ENCODE measurements at places on chromosomes 16 and 17.

GRCh38 chr17:40341808-40342503 is 22.6 kb downstream of the GJD3 start:
- no peak for DNase-seq

GRCh38 chr17:81513372-81513752 is 763 bp upstream of the ACTG1 start:
- DNase-seq, result no peak

GRCh38 chr16:49658531-49658930 is 197.4 kb downstream of the ZNF423 start:
- no peak for DNase-seq

GRCh38 chr17:77478899-77479298 is 338.1 kb downstream of the SEC14L1 start:
- no peak for DNase-seq

DNA sequence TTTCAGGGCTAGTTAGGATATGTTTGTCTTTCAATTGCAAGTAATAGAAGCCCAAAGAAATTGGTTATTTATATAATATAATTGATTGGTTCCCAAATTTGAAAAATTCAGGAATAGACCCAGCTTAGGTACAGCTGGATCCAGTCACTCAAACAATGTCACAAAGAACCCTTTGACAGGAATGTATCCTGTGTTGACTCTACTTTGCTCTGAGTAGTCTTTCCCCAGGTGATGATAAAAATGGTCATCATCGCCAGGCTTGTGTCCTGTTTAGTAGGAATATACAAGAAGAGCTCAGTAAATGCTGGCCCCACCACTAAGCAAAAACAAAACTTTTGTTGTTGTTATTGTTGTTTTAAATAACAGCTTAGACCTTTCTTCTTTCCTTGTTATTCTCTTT is 35.0 kb downstream of the MAPT start:
- no peak for DNase-seq

- no peak for DNase-seq
Observed at GRCh38 chr16:67648088-67648763, 3.3 kb downstream of the CARMIL2 start.

DNA sequence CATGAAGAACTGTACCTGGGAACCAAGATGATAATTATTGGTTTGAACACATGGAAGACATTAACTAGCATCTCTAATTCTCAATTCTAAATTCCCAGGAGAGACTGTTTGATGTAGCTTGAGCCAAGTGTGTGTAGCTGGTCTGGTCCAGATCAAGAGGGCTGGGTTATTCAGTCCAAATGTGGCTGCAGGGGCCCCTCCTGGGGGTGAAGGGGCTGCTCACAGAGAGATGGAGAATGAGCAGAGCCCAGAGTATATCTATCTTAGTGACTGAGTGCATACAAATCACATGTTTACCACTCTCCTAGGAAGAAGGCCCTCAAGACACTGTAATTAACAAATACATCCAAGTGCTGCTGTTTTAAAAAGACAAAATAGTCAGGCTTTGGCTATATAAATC is 50.4 kb downstream of the HS3ST2 start:
- DNase-seq, result no peak

- no peak for DNase-seq
Observed at GRCh38 chr17:28497931-28498330, 8.2 kb upstream of the FOXN1 start.

DNA sequence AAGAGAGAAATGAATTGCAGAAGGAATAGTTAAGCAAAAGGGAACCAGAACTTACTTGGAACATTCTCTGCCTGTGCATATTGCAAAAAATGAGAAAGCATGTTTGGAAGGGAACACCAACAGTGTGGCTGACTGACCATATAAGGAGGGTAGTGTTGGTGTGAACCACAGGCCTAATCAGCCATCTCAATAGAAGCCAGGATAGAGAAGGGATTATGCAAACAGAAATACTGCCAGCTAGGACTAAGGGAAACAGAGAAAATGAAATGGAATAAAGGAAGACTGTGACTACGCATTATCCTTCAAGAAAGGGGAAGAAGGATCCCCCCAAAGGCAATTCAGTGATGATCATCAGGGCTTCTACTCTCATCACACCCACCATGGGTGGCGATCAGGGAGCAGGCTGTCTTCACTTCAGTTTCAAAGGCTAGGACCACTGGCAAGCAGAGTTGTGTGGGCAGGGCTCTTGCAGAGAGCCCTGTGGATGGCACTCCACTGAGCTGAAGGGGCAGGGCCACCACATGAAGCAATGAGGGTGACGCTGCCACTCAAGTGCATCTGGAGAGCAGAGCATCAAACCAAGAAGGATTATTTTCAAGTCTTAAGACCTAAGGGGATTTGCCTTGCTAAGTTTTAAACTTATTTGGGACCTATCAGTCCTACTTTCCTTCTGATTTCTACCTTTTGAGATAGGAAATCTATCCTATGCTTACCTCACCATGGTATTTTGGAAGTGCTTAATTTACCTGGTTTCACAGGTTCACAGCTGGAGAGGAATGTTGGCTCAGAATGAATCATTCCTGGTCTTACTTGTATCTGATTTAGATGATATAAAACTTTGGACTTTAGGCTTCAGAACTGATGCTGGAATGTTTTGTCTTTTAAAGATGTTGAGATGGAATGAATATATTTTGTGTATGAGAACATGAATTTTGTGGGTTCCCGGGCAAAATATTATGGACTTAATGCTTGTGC is 140.5 kb downstream of the SSH2 start:
- no peak for DNase-seq

DNA sequence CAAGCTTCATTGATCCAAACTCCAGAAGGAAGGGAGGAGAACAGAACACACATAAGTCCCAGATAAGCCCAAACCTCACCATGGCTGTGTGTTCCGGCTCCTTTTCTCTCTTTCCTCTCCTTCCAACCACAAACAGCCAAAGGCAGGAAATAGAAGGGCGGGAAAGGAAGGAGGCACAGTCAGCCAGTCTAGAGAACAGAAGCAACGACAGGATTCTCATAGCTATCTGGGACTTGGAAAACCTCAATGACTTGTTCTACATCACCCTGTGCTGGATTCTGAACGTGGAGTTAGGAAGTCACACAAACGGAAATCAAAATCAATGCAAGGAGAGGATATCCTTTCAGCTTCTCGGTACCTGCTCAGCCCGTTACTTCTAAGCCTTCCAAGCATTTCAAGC is 9.0 kb downstream of the CRK start:
- DNase-seq, result no peak

DNA sequence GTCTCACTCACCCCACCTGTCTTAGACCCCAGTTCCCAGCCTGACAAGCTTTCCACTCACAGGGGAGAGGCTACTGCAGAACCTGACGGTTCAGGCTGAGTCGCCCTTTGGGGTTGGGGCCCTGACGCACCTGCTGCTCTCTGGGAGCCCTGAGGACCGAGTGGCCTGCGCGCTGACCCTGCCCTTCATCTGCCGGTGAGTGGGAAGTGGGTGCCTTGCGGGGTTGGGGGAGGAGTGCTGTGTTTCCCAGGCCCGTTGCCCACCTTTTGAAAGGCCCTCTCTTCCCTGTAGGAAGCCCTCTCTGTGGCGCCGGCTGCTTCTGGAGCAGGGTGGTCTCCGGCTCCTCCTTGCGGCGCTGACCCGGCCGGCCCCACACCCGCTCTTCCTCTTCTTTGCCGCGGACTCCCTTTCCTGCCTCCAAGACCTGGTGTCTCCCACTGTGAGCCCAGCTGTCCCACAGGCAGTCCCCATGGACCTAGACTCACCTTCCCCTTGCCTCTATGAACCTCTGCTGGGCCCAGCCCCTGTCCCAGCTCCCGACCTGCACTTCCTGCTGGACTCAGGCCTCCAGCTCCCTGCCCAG is 6.1 kb upstream of the TGFB1I1 start:
- no peak for DNase-seq

DNA sequence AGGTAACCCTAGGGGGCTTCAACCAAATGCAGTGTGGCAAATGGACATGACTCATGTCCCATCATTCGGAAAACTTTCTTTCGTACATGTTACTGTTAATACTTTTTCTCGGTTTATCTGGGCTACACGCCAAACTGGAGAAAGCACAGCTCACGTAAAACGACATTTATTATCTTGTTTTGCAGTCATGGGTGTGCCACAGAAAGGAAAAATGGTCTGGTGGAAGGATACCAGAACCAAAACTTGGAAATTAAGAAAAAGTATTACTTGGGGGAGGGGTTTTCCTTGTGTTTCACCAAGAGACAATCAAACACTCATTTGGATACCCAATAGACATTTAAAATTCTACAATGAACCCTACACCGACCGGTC is 23.6 kb downstream of the ALOX15B start:
- DNase-seq, result no peak

- no peak for DNase-seq
Observed at GRCh38 chr17:65485388-65486299, 75.8 kb downstream of the AXIN2 start.

- no peak for DNase-seq
Observed at GRCh38 chr17:75073618-75074047, 14.1 kb upstream of the SLC16A5 start.

- no peak for DNase-seq
Observed at GRCh38 chr17:72861811-72862210, 230.7 kb downstream of the SLC39A11 start.

GRCh38 chr17:2719861-2720260 is 8.3 kb upstream of the CLUH start:
- DNase-seq, result no peak
